ENCODE measurements at places on chromosomes 4 and X. TPM values are rescaled to one million over a fixed set of nuclear protein-coding genes. Genes with fewer than 3 reads are reported as not detected.
A peak's percentile ranks its signal among the peaks of the same experiment; 100 is the strongest.

DNA sequence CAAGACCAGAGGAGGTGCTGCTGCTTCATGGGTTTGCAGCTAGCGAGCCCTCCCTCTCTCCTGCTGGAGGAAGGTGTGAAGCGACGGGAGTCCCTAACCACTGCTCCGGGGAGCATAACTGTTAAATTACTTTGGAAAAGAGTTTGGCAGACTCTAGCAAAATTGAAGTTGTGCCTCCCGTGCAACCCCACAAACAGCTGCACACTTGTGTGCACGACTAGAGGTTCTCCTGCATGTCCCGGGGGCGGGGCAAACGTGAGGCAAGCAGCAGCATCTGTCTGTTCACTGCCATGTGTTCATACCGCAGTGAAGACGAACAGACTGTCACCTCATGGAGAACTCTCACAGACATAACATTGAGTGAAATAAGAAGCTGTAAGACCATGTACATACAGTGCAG lies 34.5 kb downstream of the TNIP2 start:
- no peak for DNase-seq

The CSN1S1 gene
- not detected for polyA plus RNA-seq

DNA sequence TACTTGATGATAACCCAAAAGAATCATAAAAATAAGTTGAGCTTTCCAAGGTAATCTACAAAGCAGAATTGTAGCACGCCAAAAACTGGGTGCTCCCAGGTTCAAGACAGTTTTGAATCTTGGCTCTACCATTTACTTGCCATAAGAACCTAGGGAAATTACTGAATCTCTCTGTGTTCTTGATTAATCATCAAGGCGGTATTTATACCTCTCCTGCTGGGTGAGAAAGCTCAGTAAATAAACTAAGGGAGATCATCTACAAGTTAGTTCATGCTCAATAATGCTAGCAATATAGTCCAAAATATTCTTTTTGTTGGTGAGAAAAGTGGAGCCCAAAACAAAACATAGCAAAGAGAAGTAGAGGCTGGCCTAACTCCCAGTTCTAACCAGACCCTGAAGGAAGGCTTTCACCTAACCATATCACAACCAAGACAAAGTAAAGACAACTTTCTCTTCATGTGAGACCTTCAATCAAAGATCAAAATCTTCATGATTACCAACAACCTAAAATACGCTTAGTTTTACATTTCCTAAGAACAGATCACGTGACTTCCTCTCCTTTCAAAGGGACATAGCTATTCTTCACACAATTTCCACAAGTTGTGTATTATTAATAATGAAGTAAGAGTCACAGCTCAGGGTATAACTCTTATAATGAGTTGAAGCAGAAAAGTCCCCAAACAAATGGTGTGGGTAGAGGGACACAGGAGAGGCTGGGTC lies 34.4 kb downstream of the TNIP3 start:
- DNase-seq, result no peak

- DNase-seq, result no peak
Observed at GRCh38 chrX:100931218-100931924, 2.7 kb upstream of the XKRX start.

The SOX3 gene
- not detected for polyA plus RNA-seq

The MAGIX gene
- polyA plus RNA-seq, result 3.2 TPM

DNA sequence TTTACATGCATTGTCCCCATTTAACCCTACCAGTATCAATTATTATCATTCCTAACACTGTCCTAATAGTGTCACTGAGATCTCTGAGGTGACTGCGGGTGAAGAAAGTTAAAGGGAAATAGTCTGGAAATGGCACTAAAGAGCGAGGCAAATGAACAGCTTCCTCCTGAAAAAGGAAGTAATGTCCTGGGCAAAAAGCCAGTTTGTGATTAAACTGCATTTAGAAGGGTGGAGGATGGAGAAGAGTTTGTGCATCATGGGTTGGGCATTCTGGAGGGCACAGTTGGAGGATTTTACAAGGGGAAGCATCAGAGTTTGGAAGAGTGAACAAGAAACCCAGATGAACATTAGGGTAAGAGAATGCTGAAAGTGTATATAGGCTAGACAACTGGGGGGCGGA lies 60.5 kb upstream of the SLC25A4 start:
- DNase-seq, result no peak

The GPR78 gene
- polyA plus RNA-seq, result 0.06 TPM

DNA sequence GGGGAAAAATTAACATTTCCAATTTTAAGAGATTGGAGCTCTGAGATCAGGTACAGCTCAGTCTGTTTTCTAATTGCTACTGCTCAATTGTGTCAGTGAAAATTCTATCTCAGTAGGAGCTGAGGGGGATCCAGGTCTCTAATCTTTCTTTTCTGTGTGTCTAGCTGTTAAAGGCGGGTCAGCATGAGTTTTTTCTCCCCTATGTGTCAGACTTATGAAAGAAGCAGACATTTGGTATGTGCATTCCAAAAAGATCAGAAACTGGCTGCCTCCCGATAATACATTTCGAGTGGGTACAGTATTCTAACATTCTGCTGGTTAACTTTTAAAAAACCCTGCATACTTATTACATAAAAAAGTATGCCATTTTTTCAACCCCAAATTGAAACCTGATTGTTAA lies 72.4 kb downstream of the PCDH7 start:
- DNase-seq, result no peak

DNA sequence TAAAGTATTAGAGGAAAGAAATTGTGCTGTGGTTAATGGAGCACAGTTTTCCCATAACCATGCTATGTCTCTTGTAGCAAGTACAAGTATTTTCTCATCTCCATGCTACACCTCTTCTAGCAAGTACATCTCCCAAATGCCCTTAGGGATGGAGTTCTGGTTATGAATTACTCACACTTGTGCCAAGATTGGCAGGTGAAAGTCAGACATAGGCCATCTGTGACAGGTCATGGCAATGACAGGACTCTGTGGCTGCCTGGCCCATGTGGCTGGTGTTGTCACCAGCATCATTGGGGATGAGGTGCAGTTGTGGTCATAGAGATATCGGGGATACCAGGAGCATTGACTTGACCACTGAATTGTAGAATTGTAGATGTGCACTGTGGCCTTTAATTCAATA lies 310.2 kb downstream of the FAT4 start:
- no peak for DNase-seq

DNA sequence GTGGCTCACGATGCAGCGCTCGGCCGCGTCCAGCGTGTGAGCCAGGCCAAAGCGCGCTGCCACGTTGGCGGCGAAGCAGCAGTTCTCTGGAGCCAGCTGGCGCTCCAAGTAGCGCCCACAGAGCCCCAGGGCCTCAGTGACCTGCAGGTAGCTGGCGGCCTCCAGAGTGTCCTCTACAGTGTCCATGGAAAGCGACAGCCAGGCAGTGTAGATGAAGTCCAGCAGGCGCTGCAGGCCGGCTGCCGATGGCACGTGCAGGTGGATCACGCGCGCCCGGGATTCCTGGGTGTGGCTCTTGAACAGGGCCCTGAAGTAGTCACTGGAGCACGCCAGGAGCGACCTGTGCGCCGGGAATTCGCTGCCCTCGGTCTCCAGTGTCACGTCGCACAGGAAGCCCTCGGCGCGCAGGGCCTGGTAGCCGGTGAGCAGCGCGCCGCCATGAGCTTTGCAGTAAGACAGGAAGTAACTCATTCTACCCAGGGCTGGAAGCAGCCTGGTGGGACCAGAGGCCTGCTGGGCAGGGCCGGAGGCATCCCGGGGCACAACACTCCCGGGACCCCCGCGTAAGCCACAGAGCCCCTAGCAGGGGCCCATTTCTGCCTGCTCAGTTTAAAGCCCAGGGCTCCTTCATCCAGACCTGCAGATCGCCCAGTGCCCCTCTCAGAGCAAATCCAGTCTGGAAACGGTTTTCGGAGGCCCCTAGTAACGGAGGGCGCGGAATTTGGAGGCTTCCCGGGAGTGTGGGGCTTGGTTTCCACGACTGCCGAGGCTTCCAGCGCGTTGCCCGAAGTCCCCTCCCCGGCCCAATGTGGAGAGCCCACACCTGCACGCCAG lies 595 bp downstream of the KLHL34 start:
- DNase-seq, result no peak

The ANTXR2 gene
- 65.5 TPM for polyA plus RNA-seq

GRCh38 chrX:38817004-38817703 lies 15.9 kb downstream of the MID1IP1 start:
- no peak for DNase-seq

GRCh38 chrX:130340271-130340670 lies 552 bp downstream of the SLC25A14 start:
- no peak for DNase-seq

DNA sequence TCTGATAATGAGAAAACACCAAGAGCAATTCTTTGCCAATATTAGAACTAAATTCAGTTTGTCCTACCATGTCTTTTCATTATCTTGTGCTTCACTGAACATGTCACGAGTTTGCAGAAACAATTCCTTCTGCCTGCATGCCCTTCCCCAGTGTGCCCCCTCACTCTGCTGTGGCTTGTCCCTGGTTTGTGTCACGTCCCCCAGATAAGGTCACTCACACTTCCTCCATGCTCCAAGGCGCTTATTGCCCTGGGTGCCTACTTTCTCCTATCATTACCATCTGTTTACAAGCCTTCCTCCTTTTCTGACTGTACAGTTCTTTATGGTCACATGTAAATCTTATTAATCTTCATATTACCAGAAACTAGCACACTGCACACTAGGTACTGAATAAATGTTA lies 394.1 kb downstream of the KCNIP4 start:
- no peak for DNase-seq

DNA sequence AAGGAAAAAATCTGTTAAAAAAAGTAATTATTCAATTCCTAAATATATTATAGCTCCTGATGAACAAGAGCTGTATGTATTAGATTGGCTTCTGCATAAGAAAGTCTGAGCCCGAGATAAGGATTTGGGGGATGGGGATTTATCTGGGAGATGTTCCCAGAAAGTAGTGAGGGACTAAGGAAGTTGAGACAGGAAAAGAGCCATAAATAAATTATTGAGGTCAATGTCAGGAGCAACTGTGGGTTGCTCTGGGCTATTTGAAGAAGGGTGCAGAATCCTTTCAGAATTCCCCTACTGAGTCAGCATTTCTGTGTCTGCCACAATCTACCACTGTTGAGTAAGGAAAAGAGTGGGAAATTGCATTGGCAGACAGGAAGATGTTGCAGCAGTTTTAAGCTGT lies 3.1 kb upstream of the TDO2 start:
- DNase-seq, result peak; percentile 42

- DNase-seq, result peak; percentile 4
Observed at GRCh38 chrX:19017271-19017670, 33.4 kb upstream of the PHKA2 start.

DNA sequence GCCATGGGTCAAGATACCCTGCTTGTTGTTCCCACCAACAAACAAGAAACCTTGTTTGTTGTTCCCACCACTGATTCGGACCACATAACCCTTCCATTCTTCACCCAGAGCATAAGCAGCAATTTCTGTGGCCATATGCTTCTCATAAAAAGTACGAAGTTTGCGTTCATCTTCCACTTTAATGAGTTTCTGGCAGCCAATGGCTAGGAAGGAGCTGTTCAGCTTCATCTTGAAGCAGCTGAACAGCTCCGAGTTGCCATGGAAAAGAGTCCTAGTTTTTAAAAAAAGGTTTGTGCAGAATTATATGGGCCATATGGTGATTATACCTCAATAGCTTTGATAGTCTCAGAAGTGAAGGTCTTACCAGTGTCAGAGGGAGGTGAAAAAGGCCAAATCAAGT lies 65.3 kb downstream of the ENOPH1 start:
- no peak for DNase-seq

GRCh38 chr4:176054942-176055341 lies 10.7 kb upstream of the WDR17 start:
- DNase-seq, result no peak

DNA sequence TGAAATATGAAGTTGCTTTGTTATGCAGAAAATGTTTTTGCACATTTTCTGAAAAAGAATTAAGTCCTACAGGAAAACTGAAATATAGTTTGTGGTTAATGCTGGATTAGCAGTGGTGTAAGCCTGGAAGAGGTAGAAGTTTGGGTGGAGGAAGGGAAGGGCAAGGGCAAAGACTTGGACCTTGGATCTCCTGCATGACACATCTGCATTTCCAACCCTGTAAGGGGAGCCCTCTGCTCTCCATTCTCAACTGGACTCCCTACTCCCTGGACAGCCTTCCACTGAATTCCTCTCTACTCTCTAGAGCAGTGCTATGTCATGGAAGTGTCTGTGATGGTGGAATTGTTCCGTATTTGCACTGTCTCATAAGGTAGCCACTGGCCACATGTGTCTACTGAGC lies 4.6 kb downstream of the CASP6 start:
- no peak for DNase-seq

DNA sequence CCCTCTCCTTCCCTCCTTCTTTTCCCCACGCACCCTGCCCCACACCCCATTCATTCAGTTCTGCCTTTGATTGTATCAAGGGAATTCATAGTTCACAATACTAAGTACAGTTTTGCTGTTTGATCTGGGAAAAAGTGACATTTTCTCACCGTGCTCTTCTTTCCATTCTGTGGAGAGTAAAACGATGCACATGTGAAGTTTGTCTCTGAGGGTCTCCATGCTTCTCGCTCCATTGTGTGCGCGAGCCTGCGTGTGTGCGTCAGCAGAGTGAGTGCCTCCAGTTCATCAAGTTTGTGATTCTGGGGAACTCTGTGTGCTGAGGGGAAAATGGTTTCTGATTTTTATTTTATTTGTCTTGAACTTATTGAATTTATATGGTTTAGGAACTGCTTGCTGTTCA lies 1.9 kb downstream of the STK26 start:
- DNase-seq, result no peak

The RAB41 gene
- 1.3 TPM for polyA plus RNA-seq

- DNase-seq, result no peak
Observed at GRCh38 chr4:36255577-36255976, 11.3 kb upstream of the ARAP2 start.

The ING2 gene
- 27.8 TPM for polyA plus RNA-seq

- no peak for DNase-seq
Observed at GRCh38 chr4:115688961-115689360, 575.5 kb upstream of the NDST4 start.

GRCh38 chr4:11281720-11282119 lies 147.0 kb downstream of the HS3ST1 start:
- DNase-seq, result no peak

DNA sequence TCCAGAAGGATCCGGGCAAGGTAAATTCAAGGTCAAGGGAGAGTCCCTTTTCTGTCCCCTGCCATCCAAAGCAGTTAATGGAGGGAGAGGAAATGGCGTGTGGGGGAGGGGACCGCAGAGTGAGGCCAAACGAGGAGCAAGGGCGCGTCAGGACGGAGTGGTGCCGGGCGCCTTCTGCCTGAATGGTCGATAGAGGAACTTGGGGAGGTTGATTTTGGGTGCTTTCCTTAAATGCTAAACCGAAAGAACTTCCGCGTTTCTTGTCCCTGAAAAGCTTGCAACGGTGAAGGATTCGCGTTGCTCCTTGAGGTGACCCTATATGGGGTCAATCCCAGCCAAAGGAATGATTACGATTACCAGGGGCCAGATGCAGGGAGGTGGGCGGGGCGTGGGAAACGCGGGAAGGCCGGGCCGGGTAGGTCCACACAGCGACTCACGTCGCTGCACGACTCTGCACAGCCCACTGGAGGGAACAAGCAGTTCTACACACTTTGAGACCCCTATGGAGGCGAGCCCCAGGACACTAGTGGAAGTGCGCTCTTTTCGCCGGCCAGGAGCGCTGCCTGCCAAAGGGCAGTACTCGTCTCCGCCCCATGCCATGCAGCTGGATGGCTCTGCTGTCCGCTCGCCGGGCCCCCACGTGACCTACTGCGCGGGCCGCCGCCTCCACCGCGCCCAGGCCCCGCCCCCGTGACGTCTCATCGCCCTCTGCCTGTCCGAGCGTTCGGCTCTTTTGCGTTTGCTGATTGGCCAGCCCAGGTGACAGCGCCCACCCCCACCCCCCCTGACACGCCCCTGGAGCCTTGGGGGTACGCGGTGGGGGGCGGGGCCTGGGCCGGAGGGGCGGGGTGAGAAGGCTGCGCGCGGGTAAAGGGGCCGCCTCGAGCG lies 452 bp upstream of the GK start:
- DNase-seq, result peak; percentile 88
